HepG2 (cell line): ENCODE measurements at places on chromosomes 6 and 20.
A peak's percentile ranks its signal among the peaks of the same experiment; 100 is the strongest.

DNA sequence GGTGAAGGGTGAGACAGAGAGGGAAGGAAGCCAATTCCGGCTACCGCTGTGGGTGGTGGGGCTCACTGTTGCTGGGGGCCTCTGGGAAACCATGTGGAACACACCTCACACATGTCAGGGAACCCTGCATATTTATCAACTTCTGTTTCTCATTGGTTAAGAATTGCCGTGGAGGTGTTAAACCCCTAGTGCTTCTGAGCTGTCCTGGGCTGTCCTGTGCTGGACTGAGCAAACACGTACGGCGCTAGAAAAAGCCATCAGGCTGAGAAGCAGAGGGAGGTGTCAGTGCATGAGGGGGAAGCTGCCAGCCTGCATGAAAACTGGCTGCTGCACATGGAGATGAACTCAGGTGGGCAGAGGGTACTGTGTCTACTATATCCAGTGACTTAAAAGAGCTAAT is 103.9 kb upstream of the JAG1 start:
- DNase-seq: no peak

GRCh38 chr6:153976921-153977693 is 61.9 kb upstream of the OPRM1 start:
- DNase-seq: no peak

DNA sequence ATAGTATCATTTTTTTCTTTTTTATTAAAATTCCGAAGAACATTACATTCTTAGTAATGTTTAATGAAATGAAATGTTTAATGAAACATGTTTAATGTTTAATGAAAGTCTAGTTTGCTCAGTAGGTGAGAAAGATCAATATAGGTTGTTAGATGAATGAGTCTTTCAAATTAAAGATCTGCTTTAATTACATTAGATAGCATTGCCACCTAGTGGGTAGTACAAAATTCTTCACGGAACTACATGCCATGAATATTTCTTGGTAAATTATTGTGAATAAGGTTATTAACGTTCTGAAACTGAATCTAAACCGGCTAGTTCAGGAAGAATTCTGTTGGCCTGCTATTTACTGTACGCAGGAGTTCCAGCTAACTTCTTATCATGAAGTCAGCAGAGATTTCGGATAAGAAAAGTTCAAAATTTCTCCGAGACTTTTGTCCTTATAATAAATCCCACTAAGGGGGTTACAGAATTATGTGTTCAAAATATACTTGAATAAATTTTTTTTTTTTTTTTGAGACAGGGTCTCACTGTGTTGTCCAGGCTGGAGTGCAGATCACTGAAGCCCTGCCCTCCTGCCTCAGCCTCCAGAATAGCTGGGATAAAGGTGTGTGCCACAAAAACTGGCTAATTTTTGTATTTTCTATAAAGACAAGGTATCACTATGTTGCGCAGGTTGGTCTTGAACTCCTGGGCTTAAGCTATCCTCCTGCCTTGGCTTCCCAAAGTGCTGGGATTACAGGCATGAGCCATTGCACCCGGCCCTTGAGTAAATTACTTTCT is 7.9 kb upstream of the GMNN start:
- no peak for DNase-seq

- DNase-seq: no peak
Measured at GRCh38 chr6:142009647-142010046, 123.1 kb upstream of the GJE1 start.

DNA sequence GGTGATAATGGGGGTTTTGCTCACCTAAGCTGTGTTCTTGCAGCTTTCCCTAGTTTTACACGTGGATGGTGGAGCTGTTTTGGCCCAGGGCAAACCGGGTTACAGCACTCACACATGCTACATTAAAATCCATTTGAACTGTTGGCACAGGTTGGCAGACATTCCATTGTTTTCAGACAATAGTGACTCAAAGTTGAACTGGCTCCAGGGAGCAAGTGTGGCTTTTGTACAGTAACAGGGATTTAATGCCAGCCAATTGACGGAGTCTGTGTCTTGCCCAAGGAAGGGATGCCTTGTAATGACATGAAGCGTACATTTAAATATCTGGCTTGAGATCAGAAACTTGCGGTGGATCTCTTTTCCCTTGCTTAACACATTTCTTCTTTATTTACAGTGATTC is 183.1 kb downstream of the DTNBP1 start:
- no peak for DNase-seq

- DNase-seq: peak; percentile 88
Measured at GRCh38 chr6:157763129-157763903, 59.7 kb upstream of the SNX9 start.

- DNase-seq: no peak
Measured at GRCh38 chr20:37365760-37366638, 20.1 kb downstream of the SRC start.

DNA sequence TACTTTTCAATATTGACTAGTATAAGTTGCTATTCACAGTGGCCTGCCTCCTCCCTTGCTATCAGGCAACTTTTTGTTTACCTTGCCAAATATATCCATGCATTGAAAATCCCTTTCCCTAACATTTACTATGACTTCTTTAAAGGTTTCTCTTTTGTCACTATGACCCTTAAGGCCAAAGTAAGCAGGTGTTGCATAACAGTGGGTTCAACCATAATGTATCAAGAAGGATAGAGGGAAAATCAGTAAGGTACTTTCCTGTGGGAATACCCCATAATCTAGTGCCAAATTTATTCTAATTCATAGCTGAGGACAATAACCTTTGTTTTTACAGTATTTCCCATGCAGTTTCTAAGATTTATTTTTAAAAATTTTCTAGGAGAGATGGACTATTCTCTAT is 527.6 kb downstream of the CDKAL1 start:
- DNase-seq: peak; percentile 15

DNA sequence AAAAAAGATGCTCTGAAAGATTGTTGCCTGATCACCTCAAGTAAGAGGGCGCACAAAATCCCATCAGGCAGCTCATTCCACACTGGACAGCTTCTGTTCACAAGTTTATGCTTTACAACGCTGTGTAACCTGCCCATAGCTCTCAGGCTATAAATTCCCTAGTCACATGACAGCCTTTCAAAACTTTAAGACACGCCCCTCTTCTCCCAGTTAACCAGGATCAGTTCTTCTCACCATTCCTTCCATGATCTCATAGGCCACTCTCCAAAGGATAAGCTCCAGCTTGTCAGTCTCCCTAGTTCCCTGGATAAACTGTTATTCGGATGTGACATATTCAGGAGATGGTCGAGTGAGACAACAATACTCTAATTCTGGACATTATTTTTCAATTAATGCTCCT is 15.0 kb downstream of the ADNP start:
- no peak for DNase-seq

GRCh38 chr20:36102809-36103596 is 51.5 kb upstream of the EPB41L1 start:
- DNase-seq: no peak

DNA sequence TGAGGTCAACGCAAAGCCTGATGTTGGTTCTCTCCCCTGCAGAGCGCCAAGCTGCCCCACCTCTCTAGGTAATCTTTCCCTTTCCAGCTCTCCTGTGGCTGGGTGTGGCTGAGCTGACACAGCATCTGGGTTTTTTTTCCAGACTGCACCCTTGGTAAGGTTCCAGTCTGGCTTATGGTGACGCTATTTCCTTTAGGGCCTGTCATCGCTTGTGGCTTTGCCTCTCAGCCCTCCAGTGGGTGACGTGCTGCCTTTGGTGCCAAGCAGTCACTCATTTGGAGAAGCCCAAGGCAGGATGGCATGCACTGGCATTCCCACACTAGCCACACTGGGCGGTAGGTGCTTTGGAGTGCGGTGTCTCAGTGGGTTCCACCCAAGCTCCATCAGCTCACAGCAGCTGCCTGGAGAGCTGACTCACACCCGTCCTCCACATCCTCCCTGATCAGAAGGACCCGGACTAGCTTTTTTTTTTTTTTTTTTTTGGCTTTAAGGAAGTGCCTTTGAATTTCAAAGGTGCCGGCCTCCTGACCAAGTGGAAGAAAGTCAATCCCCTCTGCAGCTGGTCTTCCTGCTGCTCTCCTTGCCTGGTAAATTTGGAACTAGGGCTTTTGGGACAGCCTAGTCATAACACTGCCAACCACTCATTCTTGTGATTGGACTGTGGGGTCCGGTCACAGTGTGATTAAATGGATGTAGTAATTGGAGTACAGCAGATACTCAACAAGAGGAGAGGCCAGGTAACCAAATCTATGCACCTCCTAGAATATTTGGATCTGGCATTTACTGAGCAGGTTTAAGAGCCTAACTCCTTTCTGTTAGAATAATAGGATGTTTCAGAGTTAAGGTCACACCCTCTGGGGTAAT is 153.6 kb downstream of the CD83 start:
- DNase-seq: no peak

DNA sequence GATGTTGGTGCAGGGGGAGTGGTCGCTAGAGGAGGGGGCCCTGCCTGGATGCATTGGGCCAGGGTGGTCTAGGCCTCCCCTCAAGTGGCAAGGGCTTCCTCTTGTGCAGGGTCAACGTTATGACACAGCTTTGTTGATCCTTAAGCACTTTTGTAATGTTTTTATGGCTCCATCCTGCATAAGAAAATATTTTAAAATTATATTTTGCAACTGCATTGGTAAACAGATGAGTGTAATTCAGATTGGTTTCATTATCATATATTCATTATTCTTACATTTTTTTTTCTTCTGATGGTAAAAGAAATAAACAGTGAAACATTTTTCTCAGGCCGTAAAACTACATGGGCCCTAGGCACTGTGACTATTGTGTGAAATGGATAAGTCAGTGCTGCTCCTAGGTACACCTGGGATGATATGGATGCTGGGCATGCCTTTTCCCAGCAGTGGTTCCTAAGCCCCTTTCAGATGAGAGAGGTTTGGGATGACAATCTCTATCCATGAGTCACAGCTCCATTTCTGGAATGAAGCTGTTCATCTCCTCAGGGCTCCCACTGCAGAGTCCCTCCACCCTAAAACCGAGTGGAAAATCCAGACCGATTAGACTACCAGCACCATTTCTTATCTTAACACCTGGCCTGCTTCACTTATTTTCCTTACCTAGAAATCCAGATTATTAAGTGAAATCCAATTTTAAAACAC is 5.8 kb upstream of the SIM1 start:
- no peak for DNase-seq

DNA sequence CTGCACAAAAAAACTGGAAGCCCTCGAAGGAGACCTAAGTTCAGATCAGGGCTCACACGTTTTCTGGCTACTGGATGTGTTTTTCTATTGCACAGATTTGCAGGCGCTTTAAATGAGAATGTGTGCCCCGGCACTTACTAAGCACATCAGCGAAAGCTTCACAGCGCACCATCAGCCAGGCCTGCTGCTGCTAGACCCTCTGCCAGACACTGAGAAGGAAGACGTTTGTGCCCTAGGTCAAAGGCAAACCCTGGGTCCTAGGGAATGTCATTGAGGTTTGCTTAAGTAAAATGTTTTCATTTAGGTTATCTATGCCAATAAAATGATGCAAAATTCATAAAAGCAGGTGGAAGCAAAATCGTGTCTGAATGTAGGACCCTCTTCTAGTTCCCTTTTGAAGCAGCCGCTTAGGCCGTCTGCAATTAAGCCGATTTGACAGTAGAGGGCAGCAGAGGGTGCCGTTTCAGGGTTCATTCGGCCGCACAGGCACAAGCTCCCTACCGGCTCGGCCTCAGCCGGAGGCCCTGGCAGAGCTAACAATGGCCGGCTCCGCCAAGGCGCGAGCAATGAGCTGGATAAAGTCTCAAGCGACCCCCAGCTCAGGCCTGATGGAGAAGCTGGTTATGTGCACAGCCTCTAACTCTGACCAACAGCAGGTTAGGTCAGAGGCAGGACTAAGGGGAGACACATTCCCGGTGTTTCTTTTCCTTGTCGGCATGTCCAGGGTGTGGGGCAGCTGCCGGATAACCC is 107.2 kb upstream of the FOXA2 start:
- DNase-seq: peak; percentile 68

DNA sequence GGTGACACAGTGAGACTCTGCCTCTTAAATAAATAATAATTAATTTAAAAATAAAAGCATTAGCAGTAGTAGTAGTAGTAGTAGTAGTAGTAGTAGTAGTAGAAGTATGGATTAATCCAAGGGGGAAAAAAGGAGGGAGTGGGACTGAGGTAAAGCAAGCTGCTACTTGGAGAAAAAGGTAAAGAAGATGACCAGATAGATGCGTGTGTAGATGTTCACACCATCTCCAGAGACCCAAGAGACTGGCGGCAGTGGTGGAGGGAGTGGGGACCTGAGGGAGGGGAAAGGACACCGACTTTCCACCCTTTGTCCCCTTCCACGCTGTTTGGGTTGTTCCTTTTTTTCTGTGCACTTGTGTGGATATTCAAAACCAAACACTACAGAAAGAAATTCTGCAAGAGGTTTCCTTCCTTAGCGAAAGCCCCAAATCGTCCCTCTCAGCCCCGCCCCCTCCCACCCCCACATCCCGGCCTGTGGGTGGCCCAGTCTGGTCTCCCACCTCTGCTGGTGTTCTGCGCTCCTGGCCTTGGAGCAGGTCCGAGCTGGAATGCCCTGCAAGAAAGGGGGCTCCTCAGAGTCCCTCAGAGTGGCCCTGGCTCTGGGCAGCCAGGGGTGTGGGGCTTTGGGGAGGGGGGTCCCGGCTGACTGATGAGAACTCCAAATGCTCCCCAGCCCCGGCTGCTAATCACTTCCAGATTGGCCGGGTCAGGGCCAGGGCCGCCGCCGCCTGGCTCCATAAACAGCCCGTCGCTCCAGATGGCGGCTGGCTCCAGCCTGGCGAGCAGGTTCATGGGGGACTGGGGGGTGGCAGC is 60.2 kb downstream of the UBE2V1 start:
- DNase-seq: no peak

- no peak for DNase-seq
Measured at GRCh38 chr6:99378636-99379035, 15.4 kb downstream of the COQ3 start.

- no peak for DNase-seq
Measured at GRCh38 chr6:114203460-114203859, 139.4 kb downstream of the HS3ST5 start.

GRCh38 chr20:12201289-12201991 is 283.7 kb downstream of the BTBD3 start:
- no peak for DNase-seq

DNA sequence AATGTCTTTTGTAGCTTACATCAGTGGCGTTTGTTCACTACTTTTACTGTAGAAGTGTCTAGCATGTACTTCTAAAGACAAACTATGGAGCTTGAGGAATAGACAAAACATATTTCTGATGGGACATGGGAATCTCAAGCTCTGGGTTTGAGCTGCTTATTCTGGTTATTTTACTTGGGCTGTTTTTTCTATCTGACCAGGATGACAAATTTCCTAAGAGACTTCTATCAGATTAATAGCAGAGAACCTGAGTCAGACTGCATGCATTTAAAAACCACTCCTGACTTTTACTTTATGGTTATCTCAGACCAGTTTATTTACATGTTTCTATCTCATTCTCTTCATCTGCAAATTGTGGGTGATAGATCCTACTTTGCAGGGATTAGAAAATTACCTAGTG is 1282.3 kb upstream of the GJE1 start:
- DNase-seq: no peak
